ENCODE measurements at places on chromosomes 7 and 10. TPM values are rescaled to one million over a fixed set of nuclear protein-coding genes. Genes with fewer than 3 reads are reported as not detected.

Gene HOXA6
- total RNA-seq, result 1.7 TPM

DNA sequence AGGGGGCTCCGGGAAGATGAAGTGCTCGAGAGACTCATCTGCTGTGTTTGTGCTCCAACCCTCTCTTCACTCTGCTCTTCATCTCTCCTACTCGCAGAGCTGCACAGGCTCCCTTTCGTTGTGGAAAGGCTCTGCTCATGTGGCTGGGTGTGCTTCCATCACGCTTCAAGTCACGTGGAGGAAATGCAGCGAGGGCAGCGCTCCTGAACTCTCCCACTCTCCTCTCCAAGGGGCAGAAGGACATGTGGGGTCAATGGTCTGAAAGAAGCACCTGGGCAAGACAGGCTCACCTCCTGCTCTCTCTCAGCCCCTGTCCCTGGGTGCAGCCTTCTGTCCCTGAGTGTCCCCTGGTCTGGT, 72.6 kb downstream of the USP6NL start:
- DNase-seq, result no peak

DNA sequence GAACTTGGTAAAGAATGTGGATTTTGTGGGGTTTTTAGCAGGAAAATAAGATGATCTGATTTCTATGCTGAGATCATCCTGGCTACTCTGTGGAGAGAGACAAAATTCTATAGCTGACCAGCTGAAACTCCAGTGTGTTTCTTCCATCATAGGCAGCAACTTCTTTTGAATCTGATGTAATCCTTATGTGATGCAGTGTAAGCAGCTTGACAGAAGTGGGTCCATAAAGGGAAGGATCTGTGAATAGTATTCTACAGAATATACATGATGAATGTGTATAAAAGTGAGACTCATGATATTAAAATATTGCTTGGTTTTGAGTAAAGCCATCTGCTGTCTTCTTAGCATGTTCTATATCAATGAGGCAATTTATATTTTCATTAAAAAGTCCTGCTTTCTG, 4.4 kb downstream of the MYO3A start:
- DNase-seq, result no peak

DNA sequence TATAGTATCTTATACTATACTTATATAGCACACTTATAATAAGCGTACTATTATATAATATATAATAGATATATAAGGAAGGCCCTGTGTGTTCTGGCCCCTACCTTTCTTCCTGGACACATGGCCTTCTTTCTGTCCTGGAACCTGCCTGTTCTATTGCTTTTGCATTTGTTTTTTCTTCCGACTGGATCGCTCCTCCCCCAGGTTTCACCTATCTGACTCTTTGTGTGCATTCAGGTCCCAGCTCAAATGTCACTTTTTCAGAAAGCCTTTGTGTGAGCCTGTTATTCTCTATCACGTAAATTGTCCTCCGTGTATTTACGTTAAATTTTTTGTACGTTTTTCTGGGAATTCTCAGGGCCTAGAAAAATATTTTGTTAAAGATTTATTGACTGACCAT, 2.9 kb upstream of the TRIM8 start:
- DNase-seq, result no peak

Gene RPEL1
- total RNA-seq, result not detected

All from vagina (tissue), 2 donors.